ENCODE measurements at places on chromosomes 5 and 9.

DNA sequence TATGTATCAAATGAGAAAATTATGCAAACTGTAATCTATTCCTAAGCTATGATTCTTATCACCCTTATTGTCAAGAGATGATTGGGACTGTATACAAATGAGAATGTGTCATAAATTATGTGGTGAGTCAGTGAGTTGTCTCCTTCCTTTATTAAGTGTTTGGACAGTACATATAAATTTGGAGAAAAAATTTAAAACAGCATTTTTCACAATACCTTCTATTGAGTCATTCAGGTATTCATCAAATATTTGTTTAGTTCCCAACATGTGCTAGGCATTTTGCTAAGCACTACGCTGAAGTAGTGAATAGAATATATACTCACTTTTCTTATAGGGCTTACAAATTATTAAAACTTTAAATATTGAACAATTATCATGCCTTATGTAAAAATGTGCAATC is 36.3 kb upstream of the PTPRD start:
- no peak for DNase-seq

GRCh38 chr9:107870221-107870620 is 380.7 kb upstream of the KLF4 start:
- DNase-seq: no peak

DNA sequence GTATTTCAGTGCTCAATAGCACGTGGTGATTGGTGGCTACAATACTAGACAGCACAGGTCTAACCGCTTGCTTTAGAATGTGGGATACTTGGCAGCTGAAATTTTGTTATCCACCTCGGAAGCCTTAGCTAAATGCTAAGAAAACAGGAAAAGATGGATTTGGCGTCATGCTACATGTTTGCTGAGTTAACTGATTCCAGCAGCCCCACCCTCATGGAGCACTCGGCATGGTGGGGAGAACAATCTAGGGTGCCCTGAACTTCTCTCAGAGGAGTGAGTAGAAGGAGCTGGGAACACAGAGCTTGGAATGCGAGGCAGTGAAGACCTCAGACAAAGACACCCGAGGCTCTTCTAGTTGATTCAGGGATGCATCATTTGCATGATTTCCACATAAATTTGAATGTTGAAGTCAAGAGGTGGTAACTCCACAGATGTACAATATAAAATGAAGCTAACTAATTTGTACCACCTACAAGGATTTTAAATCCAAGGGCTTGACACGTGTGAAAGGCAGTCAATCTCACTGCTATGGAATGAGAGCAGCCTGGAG is 145.1 kb upstream of the FSTL4 start:
- DNase-seq: no peak

DNA sequence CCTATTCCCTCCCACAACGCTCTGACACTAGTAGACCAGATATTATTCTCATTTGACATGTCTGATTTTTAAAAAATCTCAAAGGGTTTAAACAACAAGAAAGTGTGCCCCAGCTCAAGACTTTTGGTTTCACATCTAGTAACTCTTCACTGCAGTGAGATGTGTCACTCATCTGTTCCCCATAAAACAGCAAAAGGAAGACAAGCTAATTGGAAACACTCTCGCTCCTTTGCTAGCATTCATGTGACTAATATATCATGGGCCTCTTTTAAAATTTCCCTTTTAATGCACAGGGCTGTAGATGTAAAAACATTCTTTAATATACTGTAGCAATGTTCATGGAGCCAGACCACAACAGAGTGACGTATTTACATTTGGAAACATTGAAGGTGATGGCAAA is 372.6 kb downstream of the ZNF608 start:
- no peak for DNase-seq

- DNase-seq: no peak
These were observed 20.6 kb downstream of the SHB start for GRCh38 chr9:38048316-38048969.

GRCh38 chr5:9869616-9870288 is 239.6 kb upstream of the TAS2R1 start:
- no peak for DNase-seq

GRCh38 chr9:4985386-4986266 is 554 bp downstream of the JAK2 start:
- peak; percentile 40 for DNase-seq

GRCh38 chr5:121726991-121727390 is 124.7 kb upstream of the FTMT start:
- no peak for DNase-seq

GRCh38 chr9:38036359-38037084 is 32.5 kb downstream of the SHB start:
- DNase-seq: no peak

DNA sequence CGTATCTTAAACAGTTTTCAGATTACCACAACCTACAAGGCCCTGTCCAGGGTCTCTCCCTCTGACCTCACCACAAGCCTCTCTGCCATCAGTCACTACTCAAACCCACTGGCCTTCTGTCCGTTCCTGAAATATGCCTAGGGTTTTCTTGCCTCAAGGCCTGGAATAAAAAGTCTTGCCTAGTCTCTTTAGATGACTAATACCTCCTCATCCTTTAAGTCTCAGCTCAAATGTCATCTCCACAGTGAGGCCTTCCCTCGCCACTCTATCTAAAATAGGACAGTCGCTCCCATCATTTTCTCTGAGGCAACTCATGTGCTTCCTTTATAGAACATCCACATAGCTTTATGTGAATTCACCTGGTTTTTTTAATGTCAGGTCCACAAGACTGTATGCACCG is 5.2 kb downstream of the DENND1A start:
- DNase-seq: no peak

GRCh38 chr5:59335544-59335943 is 558.0 kb downstream of the PDE4D start:
- DNase-seq: no peak
